MG63 (cell line): ENCODE measurements at places on chromosomes 7 and 10.

- DNase-seq, result no peak
Measured at GRCh38 chr10:88831709-88832108, 19.9 kb downstream of the ANKRD22 start.

- DNase-seq, result no peak
Measured at GRCh38 chr10:43043342-43043772, 33.5 kb upstream of the RET start.

- no peak for DNase-seq
Measured at GRCh38 chr10:20776384-20777118, 120.6 kb downstream of the NEBL start.

- no peak for DNase-seq
Measured at GRCh38 chr10:123561141-123561440, 105.1 kb upstream of the GPR26 start.

GRCh38 chr7:122942765-122943164 lies 52.7 kb downstream of the TAS2R16 start:
- DNase-seq, result no peak

DNA sequence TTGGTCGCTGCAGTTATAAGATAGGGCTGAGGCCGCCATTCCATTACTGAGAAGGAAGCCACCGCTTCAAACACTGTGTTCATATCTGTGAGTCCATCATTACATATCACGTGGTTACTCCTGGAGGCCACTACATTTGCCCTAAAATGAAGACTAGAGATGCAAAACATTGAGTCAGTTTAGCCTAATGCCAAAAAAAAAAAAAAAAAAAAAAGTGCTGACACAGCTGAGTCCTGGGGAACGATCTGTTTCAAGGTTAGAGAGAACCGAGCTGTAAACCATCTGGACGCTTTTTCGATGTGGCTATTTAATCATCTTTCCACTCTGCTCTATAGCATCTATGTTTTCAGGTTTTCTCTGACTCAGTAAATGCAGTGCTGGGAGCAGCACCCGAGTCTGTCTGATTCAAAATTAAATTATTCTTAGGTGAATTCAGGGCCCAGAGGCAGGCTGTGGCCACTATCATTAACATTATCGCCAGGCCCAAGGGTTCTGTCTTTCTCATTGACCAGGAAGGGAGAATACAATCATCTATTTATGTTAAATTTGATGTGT lies 449.1 kb downstream of the PAXIP1 start:
- DNase-seq, result no peak

DNA sequence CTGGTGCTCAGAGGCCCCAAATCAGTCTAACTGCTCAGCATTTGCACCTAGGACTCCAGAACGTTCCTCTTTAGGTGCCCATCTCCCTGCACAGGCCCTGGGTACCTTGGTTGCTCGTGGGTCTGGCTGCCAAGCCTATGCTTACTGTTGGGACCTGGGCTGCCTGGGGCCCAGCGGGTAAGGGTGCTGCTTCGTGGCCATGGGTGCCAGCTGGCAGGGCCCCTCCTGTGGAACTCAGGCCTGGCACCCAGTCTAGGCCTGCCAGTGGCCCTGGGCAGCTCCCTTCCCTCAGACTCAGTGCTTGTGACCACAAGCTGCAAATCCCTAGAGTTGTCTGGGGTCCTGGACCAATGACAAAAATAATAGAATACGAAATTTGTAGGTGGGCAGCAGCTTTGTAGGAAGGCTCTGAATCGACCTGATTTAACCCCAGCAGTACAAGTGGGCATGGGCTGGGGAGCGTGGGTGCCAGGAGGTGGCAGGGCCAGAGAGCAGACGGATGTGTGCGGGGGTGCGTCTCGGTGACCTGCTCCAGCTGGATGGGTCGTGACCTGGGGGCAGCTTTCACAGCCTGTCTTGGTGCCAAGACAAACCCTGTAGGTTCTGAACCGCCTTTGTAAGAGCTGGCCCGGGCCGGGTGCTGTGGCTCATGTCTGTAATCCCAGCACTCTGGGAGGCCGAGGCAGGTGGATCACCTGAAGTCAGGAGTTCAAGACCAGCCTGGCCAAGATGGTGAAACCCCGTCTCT lies 69.7 kb downstream of the MKI67 start:
- no peak for DNase-seq

- no peak for DNase-seq
Measured at GRCh38 chr10:21584834-21585530, 51.0 kb downstream of the MLLT10 start.

- DNase-seq, result no peak
Measured at GRCh38 chr10:16562891-16563290, 41.2 kb upstream of the C1QL3 start.

DNA sequence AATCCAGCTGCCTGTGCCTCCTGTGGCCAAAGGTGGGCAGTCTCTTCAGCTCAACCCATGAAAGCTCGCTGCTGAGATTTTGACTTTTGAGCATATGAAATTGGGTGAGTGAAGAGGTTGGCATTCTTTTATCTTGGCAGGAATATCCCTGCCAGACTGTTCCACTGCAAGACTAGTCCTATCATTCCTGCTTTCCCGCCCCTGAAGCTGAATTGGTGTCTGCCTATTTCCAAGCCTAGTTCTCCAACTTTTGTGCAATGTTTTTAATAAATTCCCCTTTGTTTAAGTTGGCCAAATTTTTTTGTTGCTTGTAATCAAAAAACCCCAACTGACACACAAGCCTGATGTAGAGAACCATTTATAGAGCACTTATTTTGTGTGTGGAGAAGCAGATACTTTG lies 34.8 kb upstream of the BICC1 start:
- DNase-seq, result peak; percentile 69

- no peak for DNase-seq
Measured at GRCh38 chr7:153920897-153921296, 131.3 kb upstream of the DPP6 start.

GRCh38 chr10:112650588-112651030 lies 203.6 kb downstream of the VTI1A start:
- peak; percentile 30 for DNase-seq

- no peak for DNase-seq
Measured at GRCh38 chr10:36728626-36729025, 396.8 kb upstream of the ANKRD30A start.

- peak; percentile 27 for DNase-seq
Measured at GRCh38 chr7:128135515-128136214, 104.4 kb upstream of the LRRC4 start.

GRCh38 chr10:110632591-110633215 lies 11.4 kb upstream of the RBM20 start:
- DNase-seq, result no peak

DNA sequence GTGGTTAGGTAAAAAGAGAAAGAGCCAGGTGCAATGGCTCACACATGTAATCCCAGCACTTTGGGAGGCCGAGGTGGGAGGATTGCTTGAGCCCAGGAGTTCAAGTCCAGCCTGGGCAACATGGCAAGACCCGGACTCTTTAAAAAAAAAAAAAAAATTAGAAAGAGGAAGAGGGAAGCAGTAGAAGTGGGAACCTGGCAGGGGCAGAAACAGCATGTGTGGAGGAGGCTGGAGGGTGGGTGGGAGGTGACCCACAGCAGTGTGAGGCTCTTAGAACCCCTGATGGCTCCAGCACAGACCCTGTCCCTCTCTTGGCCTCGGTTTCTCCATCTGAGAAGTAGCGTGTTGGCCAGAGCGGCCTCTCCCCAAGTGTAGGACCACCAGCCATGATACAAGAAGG lies 4.9 kb upstream of the CCL24 start:
- DNase-seq, result no peak

DNA sequence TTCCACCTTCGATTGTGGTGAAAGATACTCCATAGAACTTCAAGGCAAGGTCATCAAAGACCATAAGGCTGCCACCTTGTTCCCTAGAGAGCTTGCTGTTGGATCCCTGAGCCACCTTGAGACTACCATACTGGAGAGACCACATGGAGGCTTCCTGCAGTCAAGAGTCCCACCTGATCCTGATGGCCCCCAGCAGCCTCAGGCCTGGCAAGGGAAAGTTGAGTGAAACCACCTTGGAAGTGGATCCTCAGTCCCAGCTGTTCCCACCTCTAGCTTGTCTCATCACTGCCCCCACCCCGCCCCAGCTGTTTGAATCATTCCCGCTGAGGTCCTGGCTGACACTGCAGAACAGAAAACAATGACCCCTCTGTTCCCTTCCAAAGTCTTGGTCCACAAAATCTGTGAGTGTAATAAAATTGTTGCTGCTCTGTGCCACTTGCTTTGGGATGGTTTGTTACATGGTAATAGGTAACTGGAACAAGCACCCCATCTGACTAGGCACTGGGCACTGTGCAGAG lies 32.0 kb downstream of the PRLHR start:
- no peak for DNase-seq

GRCh38 chr7:11847336-11847735 lies 15.3 kb upstream of the THSD7A start:
- DNase-seq, result no peak

DNA sequence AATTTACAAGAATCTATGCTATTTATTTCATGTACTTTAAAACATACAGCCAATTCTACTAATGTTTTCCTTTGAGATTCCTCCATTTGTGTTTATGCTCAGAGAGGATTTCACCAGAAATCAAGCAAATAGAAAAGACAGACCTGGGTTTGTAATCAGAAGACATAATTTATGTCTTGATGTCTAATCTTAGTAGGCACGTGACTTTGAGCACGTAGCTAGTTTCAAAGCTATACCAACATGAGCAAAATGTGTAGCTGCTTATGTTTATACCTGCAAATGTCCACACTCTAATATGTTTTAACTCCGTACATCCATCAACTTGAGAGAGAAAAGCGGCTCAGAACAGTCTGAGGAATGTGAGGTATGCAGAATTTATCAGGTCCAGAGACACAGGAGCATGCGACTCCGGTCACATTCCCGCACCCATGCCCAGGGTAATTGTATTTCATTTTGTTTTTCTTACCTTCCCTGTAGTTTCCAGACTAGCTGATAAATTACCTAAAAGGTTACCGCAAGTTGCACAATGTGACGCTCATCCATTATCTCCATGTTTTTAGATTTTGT lies 40.0 kb downstream of the SVOPL start:
- DNase-seq, result no peak

GRCh38 chr7:35749556-35749955 lies 51.3 kb upstream of the SEPTIN7 start:
- no peak for DNase-seq

- no peak for DNase-seq
Measured at GRCh38 chr10:113557424-113557862, 4.6 kb downstream of the HABP2 start.

DNA sequence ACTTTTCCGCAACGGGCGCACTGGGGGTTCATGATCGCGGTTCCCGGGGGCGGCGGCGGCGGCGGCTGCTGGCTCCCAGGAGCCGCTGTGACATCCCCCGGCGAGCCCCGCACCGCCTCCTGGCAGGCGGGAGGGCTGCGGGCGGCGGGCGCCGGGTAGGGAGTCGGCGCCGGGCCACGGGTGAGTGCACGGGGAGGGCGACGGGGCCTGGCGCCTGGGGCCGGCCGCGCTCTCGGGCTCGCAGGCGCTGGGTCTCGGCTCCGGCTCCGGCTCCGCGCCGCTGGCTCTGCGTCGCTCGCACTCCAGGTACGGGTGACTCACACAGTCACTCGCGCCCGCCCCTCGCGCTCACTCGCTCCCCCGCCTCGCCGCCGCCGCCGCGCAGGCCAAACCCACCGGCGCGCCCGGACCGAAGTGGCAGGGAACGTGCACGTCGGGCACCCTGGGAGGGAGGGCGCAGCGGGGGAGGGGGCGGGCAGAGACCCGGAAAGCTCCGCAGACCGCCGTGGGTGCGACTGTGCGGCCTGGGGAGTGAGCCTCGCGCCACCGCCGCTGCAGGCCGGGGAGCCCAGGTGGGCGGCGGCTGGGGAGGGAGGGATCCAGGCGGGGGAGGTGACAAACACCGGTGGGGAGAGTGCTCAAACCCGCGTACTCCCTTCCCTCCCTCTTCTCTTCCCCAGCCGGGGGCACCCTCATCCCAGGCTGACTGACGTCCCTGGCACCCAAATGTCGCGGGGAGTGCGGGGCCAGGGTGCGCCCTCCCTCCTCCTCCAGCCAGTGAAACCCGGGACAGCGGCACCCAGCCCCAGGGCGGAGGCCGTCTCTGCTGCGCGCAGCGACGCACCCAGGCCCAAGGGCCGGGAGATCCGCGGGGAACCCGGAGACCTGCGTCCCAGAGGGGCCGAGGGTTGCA lies 276.9 kb upstream of the NEBL start:
- peak; percentile 38 for DNase-seq

- DNase-seq, result no peak
Measured at GRCh38 chr10:87603769-87604168, 55.9 kb upstream of the PAPSS2 start.

GRCh38 chr7:96331775-96332174 lies 9.9 kb upstream of the SLC25A13 start:
- DNase-seq, result no peak

- DNase-seq, result no peak
Measured at GRCh38 chr10:33142295-33142694, 184.3 kb upstream of the ITGB1 start.

GRCh38 chr7:55121249-55121648 lies 102.4 kb downstream of the EGFR start:
- no peak for DNase-seq

DNA sequence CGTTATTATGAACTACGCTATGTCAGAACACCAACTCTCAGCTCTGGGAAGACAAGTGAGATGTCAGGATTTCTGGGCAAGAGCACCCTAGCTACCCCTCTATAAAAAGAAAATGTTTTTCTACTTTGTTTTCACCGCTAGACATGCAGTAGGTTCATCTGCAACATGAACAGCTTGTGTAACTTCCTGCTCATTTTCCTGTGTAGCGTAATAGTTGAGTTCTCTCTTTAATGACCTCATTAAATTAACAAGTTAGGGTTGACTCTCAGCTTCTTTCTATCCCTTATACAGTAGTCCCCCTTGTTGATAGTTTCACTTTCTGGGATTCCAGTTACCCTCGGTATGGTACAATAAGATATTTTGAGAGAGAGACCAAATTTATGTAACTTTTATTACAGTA lies 329.4 kb upstream of the ZNF32 start:
- DNase-seq, result no peak

DNA sequence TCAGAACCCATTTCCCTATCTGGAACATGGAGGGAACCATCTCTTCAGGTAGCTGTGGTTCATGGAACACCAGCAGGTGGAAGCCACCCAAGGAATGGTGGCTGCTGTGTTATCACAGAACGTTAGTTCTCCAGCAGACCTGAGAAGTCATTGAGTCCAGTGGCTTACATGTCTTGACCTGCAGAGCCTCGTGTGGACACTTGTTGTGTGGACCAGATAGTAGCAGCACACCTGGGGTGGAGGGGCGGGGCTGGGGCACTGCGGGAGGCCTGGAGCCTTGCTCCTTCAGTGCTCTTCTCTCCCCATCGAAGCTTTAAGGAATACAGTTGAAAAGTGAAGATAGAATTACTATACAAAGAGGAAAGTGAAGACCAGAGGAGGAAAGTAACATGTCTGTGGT lies 42.4 kb downstream of the VWA2 start:
- no peak for DNase-seq

- DNase-seq, result no peak
Measured at GRCh38 chr10:119455609-119456434, 86.7 kb downstream of the RGS10 start.
